CD8-positive, alpha-beta memory T cell (primary cell): ENCODE measurements at places on chromosomes 4 and X. TPM values are rescaled to one million over a fixed set of nuclear protein-coding genes. Genes with fewer than 3 reads are reported as not detected.

DNA sequence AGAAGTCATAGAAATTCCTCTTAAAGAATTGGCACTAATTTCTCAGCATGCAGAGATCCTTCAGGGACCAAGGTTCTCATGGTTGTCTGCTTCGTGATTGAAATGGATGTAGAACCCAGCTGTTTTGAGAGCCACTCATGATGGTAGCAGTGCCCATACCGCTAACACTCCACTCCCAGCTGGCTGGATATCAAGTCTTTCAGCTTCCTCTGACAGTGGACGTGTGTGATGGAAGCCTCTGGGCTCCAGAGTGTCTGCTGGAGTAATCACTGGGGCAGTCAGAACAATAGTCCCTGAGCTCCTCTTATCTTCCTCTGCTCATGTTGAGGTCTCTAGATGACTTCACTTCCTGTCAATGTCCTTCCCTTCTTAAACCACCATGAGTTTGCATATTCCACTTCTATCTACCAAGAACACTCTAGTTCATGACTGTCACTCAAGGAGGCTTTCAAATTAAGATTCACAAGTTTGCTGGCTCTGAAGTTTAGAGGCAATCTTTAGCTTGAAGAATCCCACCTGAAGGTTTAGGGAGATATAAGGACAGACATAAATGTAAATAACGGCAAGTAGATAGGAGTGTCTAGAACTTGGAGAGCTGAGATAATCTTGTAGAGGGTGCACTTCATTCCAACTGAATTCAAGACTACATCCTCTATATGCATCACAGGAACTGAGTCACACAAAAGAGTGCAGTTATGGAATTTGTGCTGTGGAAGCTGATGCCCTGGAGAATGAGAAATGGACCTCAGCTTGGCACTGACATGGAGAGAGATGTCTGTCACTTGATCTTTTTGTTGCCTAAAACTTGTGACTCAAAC, 64.5 kb upstream of the WDR1 start:
- no peak overlapping the region for H3K4me3 ChIP-seq
- no peaks in the 10 kb centered on the region for H3K36me3 ChIP-seq
- no peak for DNase-seq
- H3K27ac ChIP-seq, result peak overlapping the region; percentile 86
- peaks cover 16% of the 10 kb centered on the region for H3K4me1 ChIP-seq

Gene GLRB
- total RNA-seq, result not detected

GRCh38 chr4:16817286-16817685, 81.2 kb downstream of the LDB2 start:
- no peaks in the 10 kb centered on the region for H3K27me3 ChIP-seq
- H3K36me3 ChIP-seq, result no peaks in the 10 kb centered on the region
- no peaks in the 10 kb centered on the region for H3K4me1 ChIP-seq
- no peak overlapping the region for H3K4me3 ChIP-seq
- DNase-seq, result no peak

GRCh38 chr4:170818786-170819185, 729.0 kb upstream of the AADAT start:
- no peaks in the 10 kb centered on the region for H3K36me3 ChIP-seq
- H3K4me1 ChIP-seq, result no peaks in the 10 kb centered on the region
- H3K4me3 ChIP-seq, result no peak overlapping the region
- H3K27ac ChIP-seq, result no peak overlapping the region
- H3K27me3 ChIP-seq, result no peaks in the 10 kb centered on the region
- DNase-seq, result no peak

DNA sequence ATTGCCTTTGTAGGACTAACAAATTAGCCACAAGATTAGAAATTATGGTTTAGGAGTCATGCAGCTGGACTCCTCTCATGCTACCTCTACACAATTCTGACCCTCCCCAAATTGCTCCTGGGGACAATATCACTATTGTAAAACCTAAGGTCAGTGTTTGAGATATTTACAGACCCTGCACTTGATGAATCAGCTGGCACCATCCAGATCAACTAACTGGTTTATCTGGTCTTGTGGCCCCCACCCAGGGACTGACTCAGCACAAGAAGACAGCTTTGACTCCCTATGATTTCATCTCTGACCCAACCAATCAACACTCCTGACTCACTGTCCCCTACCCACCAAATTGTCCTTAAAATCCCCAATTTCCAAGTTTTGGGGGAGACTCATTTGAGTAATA, 192.4 kb downstream of the STPG2 start:
- H3K4me3 ChIP-seq, result no peak overlapping the region
- no peaks in the 10 kb centered on the region for H3K27me3 ChIP-seq
- H3K36me3 ChIP-seq, result no peaks in the 10 kb centered on the region
- DNase-seq, result no peak

- H3K27me3 ChIP-seq, result no peaks in the 10 kb centered on the region
- H3K27ac ChIP-seq, result peak overlapping the region; percentile 67
- H3K4me1 ChIP-seq, result peaks cover 39% of the 10 kb centered on the region
- peak; percentile 32 for DNase-seq
- peaks cover 10% of the 10 kb centered on the region for H3K36me3 ChIP-seq
Measured at GRCh38 chrX:153968255-153968654, 3.4 kb downstream of the HCFC1 start.

Gene ANXA5
- total RNA-seq, result 79.7 TPM

Gene AKAP4
- not detected for total RNA-seq

Gene CYBB
- 3.7 TPM for total RNA-seq

DNA sequence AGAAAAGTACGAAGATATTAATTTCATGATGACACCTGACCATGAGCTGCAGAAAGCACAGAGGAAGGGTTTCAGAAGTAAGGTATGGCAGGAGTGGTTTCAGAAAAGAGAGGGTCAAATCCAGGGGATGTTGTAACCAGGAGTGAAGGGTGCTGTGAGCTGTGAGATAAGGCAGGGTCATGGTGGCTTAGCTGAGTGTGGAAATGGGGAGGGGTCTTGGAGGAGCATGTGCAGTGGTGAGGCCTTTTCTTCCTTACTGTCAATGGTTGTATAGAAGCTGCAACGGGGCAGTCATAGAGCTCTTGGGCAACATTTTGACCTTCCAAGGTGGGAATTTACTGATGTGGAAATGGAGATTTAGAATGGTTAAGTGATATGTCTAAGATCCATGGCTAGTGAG, 2.5 kb downstream of the ANAPC4 start:
- no peak for DNase-seq
- H3K4me1 ChIP-seq, result peaks cover 22% of the 10 kb centered on the region
- no peaks in the 10 kb centered on the region for H3K27me3 ChIP-seq
- H3K4me3 ChIP-seq, result no peak overlapping the region

DNA sequence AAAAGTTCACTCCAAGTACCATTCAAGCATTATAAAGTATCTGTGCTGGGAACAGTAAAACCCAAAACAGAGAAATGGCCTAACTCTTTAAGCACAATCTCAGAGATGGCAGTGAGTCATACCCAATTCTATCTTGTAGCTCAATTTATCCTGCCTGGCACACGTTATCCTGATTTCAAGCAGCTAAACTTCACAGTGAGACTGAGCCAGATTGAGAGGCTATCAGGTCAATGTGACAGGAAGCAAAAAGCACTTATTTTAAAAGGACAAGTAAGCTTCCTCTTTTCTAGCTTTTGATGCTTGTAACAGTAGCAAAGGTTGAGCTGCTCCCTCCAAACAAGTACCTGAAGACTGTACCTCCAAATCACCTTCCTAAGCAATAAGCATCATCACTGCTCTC, 324.9 kb downstream of the NAF1 start:
- no peaks in the 10 kb centered on the region for H3K27me3 ChIP-seq
- no peak for DNase-seq
- H3K36me3 ChIP-seq, result no peaks in the 10 kb centered on the region
- H3K27ac ChIP-seq, result no peak overlapping the region
- no peak overlapping the region for H3K4me3 ChIP-seq

- H3K27ac ChIP-seq, result no peak overlapping the region
- no peaks in the 10 kb centered on the region for H3K4me1 ChIP-seq
- no peak overlapping the region for H3K4me3 ChIP-seq
- no peaks in the 10 kb centered on the region for H3K27me3 ChIP-seq
- no peaks in the 10 kb centered on the region for H3K36me3 ChIP-seq
Measured at GRCh38 chr4:182562350-182562749, 319.1 kb downstream of the TENM3 start.

DNA sequence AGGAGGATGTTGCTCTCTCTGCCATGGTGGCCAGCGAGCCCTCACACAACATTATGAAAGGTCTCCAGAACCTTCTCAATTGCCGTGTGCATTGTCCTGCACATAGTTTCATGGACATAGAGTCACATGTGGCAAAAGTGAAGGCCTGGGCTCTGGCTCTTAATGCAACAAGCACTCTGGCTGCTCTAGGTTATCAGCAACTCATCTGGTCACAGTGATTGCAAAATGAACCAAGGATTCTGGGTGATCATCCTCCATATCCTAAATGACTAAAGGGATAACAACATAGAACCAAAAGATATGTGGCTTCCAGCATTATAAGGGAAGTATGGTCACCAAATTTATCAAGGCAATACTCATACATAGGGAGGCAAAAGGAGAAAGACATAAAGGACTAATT, 175.2 kb downstream of the MGST2 start:
- H3K4me3 ChIP-seq, result no peak overlapping the region
- H3K27me3 ChIP-seq, result no peaks in the 10 kb centered on the region
- H3K36me3 ChIP-seq, result no peaks in the 10 kb centered on the region
- H3K4me1 ChIP-seq, result no peaks in the 10 kb centered on the region
- no peak overlapping the region for H3K27ac ChIP-seq
- DNase-seq, result no peak

DNA sequence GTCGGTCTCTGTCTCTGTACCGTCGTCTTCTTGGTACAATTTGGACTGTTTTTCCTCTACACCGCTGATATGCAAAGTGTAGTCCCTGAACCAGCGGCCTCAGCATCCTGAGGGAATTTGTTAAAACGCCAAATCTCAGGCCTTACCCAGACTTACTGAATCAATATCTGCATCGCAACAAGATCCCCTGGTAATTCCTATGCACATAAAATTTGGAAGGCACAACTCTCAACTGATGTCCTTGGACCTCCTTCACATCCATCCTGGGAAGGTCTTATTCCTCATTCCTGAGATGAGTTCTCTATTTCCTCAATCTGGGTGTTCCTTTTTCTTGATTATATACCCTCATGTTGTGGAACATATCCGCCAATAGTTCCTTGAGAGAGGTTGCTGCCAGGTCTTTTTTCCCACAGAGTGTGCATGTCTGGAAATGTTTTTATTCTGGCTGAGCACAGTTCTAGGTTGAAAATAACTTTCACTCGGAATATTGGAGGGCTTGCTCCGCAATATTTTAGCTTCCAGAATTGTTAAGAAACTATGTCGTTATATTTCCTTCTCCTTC, 738 bp upstream of the HPF1 start:
- DNase-seq, result no peak
- H3K4me3 ChIP-seq, result no peak overlapping the region
- H3K4me1 ChIP-seq, result peaks cover 15% of the 10 kb centered on the region

DNA sequence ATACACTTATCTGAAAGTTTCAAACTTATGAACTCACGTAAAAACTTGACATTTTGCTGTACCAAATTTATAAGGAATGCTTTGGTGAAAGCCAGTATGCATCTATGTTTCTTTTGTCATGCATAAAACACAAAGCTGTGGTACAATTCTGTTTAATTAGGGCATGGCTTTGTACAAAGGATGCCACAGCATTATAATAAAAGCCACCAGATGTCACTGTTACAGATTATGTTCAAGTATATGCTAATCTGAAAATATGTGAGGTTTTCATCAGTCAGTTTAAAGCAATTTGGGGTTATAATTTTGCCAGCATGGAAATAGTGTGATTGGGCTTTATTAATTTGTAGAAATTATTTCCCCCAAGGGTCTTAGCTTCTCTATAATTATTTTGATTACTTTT, 69.0 kb downstream of the ATOH1 start:
- no peaks in the 10 kb centered on the region for H3K27me3 ChIP-seq
- H3K4me1 ChIP-seq, result no peaks in the 10 kb centered on the region
- H3K36me3 ChIP-seq, result no peaks in the 10 kb centered on the region
- no peak for DNase-seq
- H3K4me3 ChIP-seq, result no peak overlapping the region
- no peak overlapping the region for H3K27ac ChIP-seq

- H3K4me3 ChIP-seq, result no peak overlapping the region
- DNase-seq, result no peak
- H3K4me1 ChIP-seq, result no peaks in the 10 kb centered on the region
- no peaks in the 10 kb centered on the region for H3K36me3 ChIP-seq
- no peak overlapping the region for H3K27ac ChIP-seq
Measured at GRCh38 chr4:90745176-90745575, 618.0 kb downstream of the CCSER1 start.

GRCh38 chrX:9037296-9037695, 3.4 kb upstream of the FAM9B start:
- no peak overlapping the region for H3K27ac ChIP-seq
- H3K4me3 ChIP-seq, result no peak overlapping the region
- no peaks in the 10 kb centered on the region for H3K36me3 ChIP-seq

Gene NSG1
- 15.1 TPM for total RNA-seq

DNA sequence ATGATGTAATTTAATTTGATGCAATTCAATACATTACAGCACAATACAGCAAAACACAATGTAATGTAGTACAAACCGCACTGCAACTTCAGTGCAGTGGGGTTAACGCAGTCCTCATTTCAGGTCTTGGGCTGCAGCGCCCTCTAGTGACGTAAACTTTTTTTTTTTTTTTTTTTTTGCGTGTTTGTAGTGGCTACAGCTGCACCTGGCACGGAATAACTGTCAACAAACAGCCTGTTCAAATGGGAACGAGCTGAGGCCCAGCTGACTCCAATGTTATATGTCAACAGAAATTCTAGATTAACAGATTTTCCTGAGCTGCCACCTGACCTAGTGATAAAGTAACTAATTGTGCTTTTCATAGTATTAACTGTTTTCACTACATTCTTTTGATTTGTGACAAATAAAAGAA, 33.5 kb upstream of the RASSF6 start:
- no peaks in the 10 kb centered on the region for H3K27me3 ChIP-seq
- no peaks in the 10 kb centered on the region for H3K36me3 ChIP-seq
- no peak overlapping the region for H3K4me3 ChIP-seq
- no peaks in the 10 kb centered on the region for H3K4me1 ChIP-seq

Gene LRIT3
- total RNA-seq, result 0.24 TPM

DNA sequence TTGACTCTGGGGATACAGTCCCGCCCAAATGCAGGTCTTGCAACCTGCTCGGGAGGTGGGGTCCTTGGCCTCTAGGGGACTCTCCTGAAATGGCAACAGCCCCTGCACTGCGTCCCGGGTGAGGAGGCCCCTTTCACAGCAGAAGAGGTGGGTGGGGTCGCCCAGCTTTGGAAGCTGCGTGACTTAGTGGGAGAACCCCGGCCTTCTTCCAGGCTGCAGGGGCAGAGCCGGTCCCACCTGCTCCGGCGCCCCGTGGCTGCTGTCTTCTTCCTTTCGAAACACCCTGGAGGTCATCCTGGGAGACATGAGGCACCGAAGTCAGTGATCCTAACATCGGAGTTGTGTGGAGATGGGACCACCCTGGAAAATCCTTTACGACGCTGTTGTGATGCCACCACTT, 103.7 kb upstream of the ADRA2C start:
- DNase-seq, result no peak
- no peak overlapping the region for H3K27ac ChIP-seq
- no peak overlapping the region for H3K4me3 ChIP-seq
- no peaks in the 10 kb centered on the region for H3K27me3 ChIP-seq
- no peaks in the 10 kb centered on the region for H3K4me1 ChIP-seq

- H3K4me3 ChIP-seq, result no peak overlapping the region
- H3K36me3 ChIP-seq, result no peaks in the 10 kb centered on the region
- no peaks in the 10 kb centered on the region for H3K27me3 ChIP-seq
- no peaks in the 10 kb centered on the region for H3K4me1 ChIP-seq
Measured at GRCh38 chr4:51943221-51943620, 76.9 kb downstream of the LRRC66 start.
